Activated naive CD4-positive, alpha-beta T cell (primary cell): ENCODE measurements at places on chromosomes 4 and X.

DNA sequence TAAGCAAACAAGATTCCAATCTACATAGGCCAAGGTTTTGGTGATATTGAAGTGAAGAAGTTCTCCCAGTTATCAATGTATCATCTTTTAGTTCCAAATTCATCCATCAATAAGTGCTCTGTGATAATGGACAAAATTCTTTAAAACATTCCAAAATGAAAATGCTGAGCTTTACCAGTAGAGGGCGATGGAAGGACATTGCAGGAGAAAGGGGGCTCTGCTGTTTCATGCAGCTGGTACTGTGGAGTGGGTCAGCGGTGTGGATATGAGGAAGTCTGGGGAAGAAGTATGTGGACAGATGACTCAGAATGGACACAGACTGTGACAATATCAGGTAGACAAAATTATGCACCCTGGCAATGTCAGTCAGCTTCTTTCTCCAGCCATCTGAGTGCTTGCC is 46.6 kb upstream of the HS6ST2 start:
- no peak for DNase-seq

GRCh38 chr4:80153874-80154544 is 43.3 kb upstream of the PRDM8 start:
- DNase-seq, result no peak

DNA sequence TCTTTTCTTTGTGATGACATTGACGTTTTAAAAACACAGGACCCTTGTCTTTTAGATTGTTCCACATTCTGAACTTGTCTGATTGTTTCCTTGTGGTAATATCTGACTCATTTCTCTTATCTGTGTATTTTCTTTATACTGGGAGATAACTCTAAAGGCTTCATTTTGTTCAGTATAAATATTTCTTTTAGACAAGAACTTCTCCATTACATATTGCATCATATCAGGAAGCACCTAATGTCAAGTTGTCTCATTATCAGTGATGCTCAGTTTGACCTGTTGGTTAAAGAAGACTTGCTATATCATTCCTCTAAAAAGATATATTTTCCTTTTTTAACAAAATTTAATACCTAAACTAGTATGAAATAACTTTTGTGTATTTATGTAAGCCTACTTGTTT is 152.3 kb upstream of the BMP3 start:
- no peak for DNase-seq

DNA sequence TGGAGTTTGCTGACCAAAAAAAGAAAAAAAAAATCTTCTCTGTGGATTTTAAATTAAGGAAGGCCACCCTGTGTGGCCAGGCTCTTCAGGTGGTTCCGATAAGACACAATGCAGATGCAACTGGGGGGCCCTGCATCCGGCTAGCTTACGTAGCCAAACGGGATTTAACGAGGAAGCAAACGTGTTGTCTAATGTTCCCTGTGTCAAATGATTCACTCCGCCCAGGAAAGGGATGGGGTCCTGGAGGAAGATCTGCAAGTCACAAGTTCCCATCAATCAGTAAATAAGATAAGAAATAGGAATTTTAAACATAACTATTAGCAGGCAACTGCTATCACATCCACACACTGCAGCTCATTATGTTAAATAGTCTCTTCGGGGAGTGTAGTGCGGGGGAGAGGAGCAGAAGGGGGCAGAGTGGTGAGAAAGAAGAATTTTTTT is 216.4 kb upstream of the GYPA start:
- no peak for DNase-seq

- DNase-seq, result no peak
Observed at GRCh38 chrX:87338510-87338909, 179.1 kb upstream of the KLHL4 start.

- no peak for DNase-seq
Observed at GRCh38 chr4:85870298-85871083, 395.5 kb downstream of the ARHGAP24 start.

DNA sequence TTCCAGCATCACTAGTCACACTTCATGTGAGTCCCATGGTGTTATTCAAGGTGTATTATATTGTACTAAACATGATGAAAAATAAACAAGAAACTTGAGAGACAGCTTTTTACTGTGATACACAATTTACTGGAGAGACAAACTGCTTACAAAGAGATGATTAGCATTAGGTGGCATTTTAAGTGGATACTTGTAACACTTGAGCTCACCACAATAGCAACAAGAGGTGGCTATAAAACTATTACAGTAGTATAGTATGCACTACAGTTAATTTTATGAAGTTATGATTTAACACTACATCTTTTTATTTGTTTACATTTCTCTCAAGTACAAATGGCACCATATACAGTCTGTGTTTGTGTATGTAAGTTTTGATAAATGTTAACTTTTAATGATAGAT is 246.6 kb downstream of the PARM1 start:
- no peak for DNase-seq

DNA sequence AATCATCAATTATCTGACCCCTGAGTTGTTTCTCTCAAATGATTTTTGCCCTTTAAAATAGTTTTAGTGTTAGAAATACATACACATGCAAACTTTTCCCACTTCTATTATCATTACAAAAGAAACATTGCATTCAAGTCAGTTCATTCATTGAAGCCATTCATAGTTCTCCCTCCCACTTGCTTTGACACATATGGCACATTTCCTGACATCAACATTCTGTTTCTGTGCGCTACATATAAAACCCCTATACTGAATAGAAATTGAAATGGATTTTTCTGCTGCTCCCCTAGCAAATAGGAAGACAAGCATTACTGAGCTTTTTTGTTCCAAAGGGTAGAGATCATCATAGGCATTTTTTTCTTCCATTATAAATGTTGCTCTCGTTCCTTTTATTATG is 497.9 kb upstream of the PCDH10 start:
- no peak for DNase-seq

DNA sequence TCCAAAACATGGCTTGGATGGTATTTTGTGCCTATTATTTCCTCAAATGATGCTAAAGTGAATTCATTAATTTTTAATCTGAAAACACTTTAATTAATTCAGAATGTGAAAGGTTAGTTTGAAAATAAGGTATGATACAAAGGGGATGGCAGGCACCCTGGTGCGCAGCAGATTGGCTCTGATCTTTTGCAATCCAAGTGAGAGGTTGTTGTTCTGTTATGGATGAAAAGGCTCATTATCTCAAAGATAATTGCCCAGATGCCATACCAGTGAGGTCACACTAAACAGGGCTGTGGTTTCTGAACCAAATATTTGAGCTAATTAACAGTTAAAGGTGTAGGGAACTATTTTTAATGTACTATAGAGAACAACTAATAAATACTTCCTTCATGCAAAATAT is 504.9 kb downstream of the RAPGEF2 start:
- DNase-seq, result no peak

DNA sequence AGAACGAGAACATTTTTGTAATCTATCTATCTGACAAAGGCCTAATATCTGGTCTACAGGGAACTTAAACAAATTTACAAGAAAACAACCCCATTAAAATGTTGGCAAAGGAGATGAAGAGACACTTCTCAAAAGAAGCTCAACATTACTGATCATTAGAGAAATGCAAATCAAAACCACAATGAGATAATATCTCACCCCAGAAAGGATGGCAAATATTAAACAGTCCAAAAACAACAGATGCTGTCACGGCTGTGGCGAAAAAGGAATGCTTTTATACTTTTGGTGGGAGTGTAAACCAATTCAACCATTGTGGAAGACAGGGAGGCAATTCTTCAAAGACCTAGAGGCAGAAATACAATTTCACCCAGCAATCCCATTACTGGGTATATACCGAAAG is 2284.8 kb downstream of the ARAP2 start:
- DNase-seq, result no peak

DNA sequence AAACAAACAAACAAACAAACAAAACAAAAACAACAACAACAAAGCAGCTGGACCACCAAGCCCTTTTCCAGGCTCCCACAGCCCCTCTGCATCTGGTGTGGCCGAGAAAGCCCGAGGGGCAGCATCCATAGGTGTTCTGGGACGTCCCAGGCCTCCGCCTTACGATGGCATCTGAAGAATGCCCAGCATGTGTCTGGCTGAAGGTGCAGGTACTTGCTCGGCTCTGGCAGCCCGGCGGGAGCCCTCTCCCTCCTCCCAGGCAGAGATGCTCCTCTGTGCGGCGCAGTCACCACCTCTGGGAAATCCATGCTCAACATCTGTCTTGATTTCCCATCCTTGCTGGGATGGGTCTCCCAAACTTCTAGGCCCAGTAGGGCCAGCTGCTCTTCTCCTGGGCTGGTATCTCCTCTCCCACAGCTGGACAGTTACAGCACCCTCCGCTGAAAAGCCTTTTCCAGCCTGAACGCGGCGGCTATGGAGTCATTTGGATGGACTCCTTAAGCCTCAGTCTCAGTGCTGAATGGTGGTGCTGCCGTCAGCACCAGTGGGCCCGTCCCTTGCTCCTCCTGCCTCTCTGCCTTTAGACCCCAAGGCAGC is 4.3 kb downstream of the PSAPL1 start:
- DNase-seq, result no peak

DNA sequence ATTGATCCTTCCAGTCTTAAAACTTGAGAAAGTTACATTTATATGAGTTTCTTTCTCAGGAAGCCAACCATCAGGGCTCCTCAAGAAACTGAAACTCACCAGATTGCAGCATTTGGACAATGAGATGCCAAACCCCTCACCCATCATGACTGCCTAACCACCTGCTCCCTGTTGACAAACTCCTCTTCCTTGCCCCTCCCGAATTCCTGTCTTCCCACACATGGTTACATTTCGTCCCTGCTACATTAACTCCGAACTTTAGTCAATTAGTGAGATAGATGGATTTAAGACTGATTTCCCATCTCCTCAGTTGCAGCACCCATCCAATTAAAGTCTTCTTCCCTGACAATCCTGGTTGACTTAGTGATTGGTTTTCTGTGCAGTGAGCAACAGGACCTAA is 118.7 kb downstream of the ZNF330 start:
- DNase-seq, result no peak

GRCh38 chr4:89164400-89164799 is 53.1 kb downstream of the TIGD2 start:
- DNase-seq, result no peak

- no peak for DNase-seq
Observed at GRCh38 chr4:180377741-180378140, 1865.5 kb upstream of the TENM3 start.

DNA sequence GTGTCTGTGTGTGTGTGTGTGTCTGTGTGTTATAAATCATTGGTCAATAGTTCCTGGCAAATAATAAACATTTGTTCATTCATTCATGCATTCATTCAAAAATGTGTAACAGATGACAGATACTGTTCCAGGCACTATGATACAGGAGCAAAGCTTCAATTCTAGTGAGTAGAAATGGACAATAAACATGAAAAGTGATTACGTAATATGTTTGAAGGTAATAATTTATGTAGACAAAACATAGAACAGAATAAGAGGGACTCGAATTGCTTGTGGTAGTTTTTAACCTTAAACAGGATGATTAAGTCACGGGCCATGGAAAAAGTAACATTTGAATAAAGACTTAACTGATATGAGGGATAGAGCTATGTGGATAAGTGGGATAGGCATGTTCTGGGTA is 90.1 kb upstream of the MAGEC2 start:
- no peak for DNase-seq

- no peak for DNase-seq
Observed at GRCh38 chrX:148659481-148659880, 159.1 kb downstream of the AFF2 start.

GRCh38 chrX:10949541-10949940 is 161.6 kb upstream of the HCCS start:
- DNase-seq, result no peak

GRCh38 chrX:2523911-2524310 is 23.1 kb upstream of the DHRSX start:
- DNase-seq, result no peak

DNA sequence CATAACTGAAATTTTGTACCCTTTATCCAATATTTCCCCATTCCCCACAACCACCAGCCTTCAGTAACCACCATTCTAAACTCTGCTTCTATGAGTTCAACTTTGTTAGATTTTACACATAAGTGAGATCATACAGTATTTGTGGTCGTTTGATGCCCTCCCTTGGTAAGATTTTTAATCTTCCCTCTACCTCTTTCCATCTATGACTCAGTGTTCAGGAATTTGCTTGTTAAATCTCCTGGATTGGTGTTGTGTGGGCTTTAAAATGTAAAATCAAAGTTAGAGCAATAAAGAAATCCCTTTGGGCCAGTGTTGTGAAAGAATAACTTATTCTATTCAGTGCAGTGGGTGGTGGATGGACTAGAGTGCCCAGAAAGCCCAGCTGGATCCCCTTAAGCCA is 37.4 kb downstream of the SLC16A2 start:
- no peak for DNase-seq

GRCh38 chr4:125486351-125486750 is 171.6 kb downstream of the FAT4 start:
- no peak for DNase-seq

GRCh38 chr4:184587221-184587620 is 62.0 kb downstream of the CASP3 start:
- no peak for DNase-seq

- no peak for DNase-seq
Observed at GRCh38 chrX:8565729-8566128, 101.1 kb downstream of the VCX3B start.

- no peak for DNase-seq
Observed at GRCh38 chr4:112509243-112510141, 6.5 kb downstream of the NEUROG2 start.
